ENCODE measurements at places on chromosomes 12 and 14.

- no peak for DNase-seq
These were observed 248.9 kb upstream of the TMEM132C start for GRCh38 chr12:128018067-128018466.

DNA sequence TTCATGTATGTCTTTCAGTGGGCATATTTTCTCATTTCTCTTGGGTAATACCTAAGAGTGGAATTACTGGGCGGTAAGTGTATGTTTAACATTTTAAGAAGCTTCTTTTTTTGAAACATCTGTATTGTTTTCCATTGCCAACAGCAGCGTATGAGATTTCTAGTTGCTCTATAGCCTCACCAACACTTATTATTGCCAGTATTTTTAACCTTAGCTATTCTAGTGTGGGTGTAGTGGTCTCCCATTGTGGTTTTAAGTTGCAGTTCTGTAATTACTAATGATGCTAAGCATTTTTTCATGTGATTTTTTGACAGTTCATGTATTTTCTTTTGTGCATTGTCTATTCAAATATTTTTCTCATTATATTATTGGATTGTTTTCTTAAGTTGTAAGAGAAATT, 101.9 kb upstream of the EEA1 start:
- DNase-seq: no peak

GRCh38 chr12:44830566-44831055, 45.5 kb downstream of the NELL2 start:
- DNase-seq: no peak

DNA sequence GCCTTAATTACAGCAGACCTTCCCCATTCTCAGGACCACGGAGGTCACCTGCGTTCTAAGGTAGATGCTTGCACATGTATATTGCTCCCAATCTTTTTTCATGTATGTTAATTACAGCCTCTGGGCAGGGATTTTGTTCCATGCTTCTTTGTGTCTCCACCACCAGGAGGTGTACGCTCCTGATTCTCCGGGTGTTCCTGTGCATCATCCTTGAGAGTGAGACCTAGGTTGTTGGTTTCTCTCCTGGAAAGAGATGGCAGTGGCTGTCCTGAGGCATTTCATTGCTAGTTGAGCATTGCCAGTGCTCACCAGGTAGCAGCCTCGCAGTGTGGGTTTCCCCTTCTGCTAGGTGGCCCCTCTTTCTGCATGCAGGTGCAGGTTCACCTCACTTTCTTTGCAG, 52.8 kb downstream of the KCNK13 start:
- no peak for DNase-seq

All from bone marrow (tissue), 2 donors.